ENCODE measurements at places on chromosomes 6 and 20. TPM values are rescaled to one million over a fixed set of nuclear protein-coding genes. Genes with fewer than 3 reads are reported as not detected.

- no peaks in the 10 kb centered on the region for H3K27me3 ChIP-seq
- no peak overlapping the region for H3K27ac ChIP-seq
- H3K36me3 ChIP-seq: no peaks in the 10 kb centered on the region
- DNase-seq: no peak
- H3K4me1 ChIP-seq: no peaks in the 10 kb centered on the region
These were observed 109.3 kb downstream of the CFAP61 start for GRCh38 chr20:20161611-20162010.

ERVFRD-1 gene
- not detected for total RNA-seq

DNA sequence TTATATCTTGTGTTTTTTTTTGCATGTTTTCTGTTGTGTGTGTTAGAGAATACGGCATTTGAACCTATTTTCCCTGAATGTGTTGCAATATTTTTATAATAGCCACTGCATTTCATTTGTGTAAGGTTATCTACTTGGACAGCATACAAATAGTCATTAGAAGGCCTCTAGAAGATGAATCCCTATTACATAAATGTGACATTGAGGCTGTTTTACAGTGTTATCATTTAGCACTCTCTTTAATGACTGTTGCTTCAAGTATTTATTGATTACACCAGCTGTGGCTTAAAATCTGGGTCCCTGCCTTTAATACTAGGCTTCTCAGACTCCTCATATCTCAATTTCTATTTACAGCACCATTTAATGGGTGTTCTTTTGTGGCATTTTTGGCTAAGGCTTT lies 465.8 kb downstream of the FRK start:
- H3K27ac ChIP-seq: no peak overlapping the region
- H3K4me3 ChIP-seq: no peak overlapping the region
- no peaks in the 10 kb centered on the region for H3K27me3 ChIP-seq
- no peak for DNase-seq

FAM184A gene
- 0.34 TPM for total RNA-seq

GRCh38 chr6:170584954-170585498 lies 589 bp upstream of the PDCD2 start:
- peak overlapping the region; percentile 90 for H3K27ac ChIP-seq
- no peak for DNase-seq
- H3K27me3 ChIP-seq: no peaks in the 10 kb centered on the region
- no peaks in the 10 kb centered on the region for H3K36me3 ChIP-seq
- H3K4me1 ChIP-seq: peaks cover 13% of the 10 kb centered on the region
- H3K4me3 ChIP-seq: peak overlapping the region; percentile 74

DNA sequence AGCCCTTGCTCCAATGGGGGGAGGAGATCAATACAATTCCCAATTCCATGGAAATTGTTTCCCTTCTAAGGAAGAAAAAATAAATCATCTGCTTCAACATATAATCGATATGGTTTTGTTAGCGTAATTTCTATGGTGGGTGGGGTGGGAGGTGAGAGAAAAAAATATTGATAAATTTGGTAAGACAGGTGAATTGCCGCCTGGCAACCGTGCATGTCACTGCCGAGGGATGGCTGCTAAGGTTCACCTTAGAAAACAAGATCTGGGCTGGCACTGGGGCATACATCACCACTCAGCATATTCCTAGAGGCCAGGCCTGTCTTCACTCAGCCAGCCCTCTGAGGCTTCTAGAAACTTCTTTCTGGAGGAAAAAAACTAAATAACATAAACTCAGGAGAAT lies 104.1 kb downstream of the ZNF217 start:
- H3K4me1 ChIP-seq: peaks cover 13% of the 10 kb centered on the region
- H3K4me3 ChIP-seq: no peak overlapping the region
- no peaks in the 10 kb centered on the region for H3K27me3 ChIP-seq
- no peak for DNase-seq

THBS2 gene
- 11.7 TPM for total RNA-seq

DNA sequence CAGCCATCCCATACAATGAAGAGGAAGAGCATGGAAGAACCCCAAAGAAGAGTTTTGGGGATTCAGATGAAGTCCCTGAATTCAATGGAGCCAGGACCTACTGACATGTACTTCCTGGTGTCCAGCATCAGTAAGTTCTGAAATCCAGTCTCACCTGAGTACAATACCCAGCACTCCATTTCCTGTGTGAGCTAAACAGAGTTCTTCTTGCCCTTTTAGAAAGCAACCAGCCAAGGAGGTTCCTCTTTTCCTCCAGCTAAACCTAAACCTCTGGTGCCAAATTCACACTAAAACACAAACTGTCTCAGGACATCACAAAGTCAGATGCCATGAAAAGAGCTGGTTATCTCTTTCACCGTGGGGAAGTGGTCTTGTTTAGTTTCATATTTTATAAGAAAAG lies 71.5 kb downstream of the PKHD1 start:
- H3K27me3 ChIP-seq: peaks cover 5% of the 10 kb centered on the region
- no peak for DNase-seq
- H3K36me3 ChIP-seq: no peaks in the 10 kb centered on the region

MAP7 gene
- 4.1 TPM for total RNA-seq

- H3K27ac ChIP-seq: no peak overlapping the region
- DNase-seq: no peak
- no peaks in the 10 kb centered on the region for H3K36me3 ChIP-seq
- H3K4me3 ChIP-seq: no peak overlapping the region
- no peaks in the 10 kb centered on the region for H3K27me3 ChIP-seq
These were observed 9.6 kb upstream of the MANBAL start for GRCh38 chr20:37279820-37280219.

- peak overlapping the region; percentile 41 for H3K4me3 ChIP-seq
- no peaks in the 10 kb centered on the region for H3K36me3 ChIP-seq
- H3K27me3 ChIP-seq: no peaks in the 10 kb centered on the region
- H3K4me1 ChIP-seq: peaks cover 48% of the 10 kb centered on the region
- DNase-seq: no peak
These were observed 56.7 kb downstream of the ATXN1 start for GRCh38 chr6:16704401-16705045.

KHDC1L gene
- total RNA-seq: not detected

NMBR gene
- total RNA-seq: not detected

SNAP91 gene
- 2.0 TPM for total RNA-seq

C6orf118 gene
- not detected for total RNA-seq

DNA sequence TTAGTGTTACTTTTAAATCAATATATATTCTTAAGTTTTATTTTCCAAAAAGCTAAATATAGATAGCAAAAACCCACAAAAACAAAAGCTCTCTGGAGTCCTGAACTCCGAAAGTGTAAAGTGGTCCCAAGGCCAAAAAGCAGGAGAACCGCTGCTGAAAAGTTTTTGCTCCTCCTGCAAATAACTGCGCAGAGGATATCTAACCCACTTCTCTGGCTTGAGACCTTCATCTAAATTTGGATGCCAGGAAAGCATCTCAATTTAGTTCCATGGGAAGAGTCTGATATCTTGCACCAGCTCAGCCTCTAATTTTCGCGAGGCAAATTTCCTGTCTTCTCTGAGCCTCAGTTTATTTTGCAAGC lies 523 bp downstream of the MRPS10 start:
- peaks cover 26% of the 10 kb centered on the region for H3K4me1 ChIP-seq
- H3K27ac ChIP-seq: peak overlapping the region; percentile 74
- peak overlapping the region; percentile 75 for H3K4me3 ChIP-seq

- no peaks in the 10 kb centered on the region for H3K27me3 ChIP-seq
- no peaks in the 10 kb centered on the region for H3K36me3 ChIP-seq
- H3K4me1 ChIP-seq: no peaks in the 10 kb centered on the region
- no peak overlapping the region for H3K4me3 ChIP-seq
- no peak for DNase-seq
These were observed 347.1 kb downstream of the ZFAND3 start for GRCh38 chr6:38166411-38167240.

All from heart right ventricle (tissue), 16 donors.